ENCODE measurements at places on chromosomes 3 and 15.

DNA sequence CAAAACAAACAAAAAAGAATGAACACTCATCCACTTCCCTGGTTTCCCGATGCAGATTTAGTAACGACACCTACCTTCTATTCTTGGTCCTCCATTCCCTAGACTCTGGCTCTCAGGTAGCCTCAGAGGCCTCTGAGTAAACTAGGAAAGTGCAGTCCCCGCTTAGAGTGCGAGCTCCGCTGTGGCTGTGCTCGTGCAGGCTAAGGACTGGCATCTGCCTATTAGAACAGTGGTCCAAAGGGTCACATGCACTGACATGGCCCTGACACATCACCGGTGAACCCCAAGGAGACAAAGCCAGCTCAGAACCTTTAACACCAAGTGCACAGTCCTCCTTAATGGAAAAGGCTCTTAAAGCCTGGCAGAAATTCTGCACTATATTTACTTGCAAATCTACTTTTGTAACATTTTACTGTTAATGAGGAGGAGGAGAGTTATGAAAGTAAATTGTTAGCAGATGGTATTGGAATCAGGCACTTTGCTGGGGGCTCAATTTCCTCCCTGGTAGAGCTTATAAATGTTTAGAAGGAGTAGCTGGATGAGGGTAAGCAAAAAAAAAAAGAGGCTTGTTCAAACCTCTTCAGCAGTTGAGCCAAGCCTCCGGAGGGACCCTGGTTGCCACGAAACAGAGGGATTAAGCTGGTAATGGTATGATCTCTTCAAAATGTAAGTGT lies 31.1 kb downstream of the VGLL4 start:
- DNase-seq, result no peak

DNA sequence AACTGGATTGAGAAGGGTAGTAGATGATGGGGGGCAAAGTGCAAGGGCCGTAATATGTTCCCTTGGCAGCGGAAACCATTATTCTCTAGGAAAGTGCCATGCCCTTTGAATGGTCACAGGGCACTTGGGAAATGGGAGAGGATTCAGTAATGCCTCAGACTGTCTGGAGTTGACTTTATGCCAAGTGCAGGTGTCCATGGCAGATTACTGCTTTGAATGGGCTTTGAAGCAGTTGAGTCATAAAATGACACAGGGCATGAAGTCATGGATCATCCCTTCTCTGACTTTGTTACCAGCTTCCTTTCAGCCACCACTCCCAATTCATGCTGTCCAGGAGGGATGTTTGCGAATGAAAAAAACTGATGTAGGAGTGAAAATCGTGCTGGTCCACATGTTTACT lies 20.1 kb downstream of the AADACL2 start:
- no peak for DNase-seq

DNA sequence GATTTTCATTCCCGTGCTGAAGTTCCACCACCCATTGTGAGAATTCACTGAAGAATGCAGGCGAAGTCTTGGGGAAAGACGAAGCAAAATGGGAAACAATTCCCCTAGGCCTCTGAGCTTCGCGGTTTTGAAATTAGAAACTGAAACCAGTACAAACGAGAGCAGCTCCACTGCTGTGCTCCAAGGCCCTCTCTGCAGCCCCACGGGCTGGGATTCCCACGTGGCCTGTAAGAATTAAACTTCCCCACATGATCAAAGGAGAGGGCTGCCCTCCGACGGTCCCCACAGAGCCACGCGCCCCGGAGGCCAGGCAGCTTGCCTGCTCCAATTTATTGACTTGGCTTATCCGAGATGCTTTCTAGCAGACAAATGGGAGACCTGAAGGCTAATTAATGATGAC lies 144.0 kb downstream of the GREM1 start:
- no peak for DNase-seq

DNA sequence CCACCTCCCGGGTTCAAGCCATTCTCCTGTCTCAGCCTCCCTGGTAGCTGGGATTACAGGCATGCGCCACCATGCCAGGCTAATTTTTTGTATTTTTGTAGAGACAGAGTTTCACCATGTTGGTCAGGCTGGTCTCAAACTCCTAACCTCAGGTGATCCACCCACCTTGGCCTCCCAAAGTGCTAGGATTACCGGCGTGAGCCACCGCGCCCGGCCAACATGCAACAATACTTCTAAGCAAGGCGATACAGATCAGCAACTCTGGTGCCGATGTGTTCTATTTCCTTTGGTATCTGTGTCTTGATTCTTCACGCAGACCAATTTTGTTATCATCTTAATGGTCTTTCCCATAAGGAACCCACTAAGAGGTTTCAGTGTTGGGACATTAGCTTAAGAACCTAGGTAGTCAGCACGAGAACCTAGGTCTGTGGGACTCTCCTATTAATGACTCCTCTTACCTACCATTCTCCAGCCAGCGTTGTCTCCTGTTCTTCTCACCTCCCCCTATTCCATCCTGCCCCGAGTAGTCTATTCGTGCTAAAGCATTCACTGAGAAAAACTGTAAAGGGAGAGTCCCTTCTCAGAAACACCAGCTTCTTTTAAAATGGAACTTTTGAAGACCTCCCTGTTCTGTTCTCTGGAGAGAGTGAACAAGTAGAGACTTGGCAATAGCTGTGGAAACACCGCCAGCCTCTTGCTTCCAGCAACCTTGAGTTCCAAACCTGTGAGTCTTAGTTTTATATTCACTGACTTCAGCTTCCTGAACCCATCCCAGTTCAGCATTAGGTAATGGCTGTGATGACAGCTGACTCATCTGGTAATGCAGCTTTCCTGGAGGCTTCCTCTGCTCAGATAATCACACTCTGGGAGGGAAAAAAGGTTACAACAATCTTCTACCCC lies 61.2 kb downstream of the TSC22D2 start:
- peak; percentile 91 for DNase-seq

- no peak for DNase-seq
These were observed 195.8 kb downstream of the CDIN1 start for GRCh38 chr15:36775209-36775608.

DNA sequence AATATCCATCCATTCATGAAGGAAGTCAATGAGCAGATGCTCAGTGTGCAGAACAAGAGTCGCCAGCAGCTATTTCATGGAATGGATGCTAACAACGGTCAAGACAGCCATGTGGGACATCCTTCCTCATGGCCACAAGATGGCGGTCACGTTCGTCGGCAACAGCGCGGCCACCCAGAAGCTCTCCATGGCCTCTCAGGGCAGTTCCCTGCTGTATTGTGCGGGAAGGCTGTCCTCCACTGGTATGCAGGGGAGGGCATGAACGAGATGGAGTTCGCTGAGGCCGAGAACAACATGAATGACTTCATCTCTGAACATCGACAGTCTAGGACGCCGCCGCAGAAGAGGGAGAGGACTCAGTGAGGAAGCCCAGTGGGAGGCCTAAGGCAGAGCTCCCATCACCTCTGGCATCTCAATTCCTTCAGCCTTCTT lies 208.3 kb downstream of the TJP1 start:
- peak; percentile 34 for DNase-seq

- DNase-seq, result no peak
These were observed 30.8 kb upstream of the GOLGA6L9 start for GRCh38 chr15:82398785-82399184.

DNA sequence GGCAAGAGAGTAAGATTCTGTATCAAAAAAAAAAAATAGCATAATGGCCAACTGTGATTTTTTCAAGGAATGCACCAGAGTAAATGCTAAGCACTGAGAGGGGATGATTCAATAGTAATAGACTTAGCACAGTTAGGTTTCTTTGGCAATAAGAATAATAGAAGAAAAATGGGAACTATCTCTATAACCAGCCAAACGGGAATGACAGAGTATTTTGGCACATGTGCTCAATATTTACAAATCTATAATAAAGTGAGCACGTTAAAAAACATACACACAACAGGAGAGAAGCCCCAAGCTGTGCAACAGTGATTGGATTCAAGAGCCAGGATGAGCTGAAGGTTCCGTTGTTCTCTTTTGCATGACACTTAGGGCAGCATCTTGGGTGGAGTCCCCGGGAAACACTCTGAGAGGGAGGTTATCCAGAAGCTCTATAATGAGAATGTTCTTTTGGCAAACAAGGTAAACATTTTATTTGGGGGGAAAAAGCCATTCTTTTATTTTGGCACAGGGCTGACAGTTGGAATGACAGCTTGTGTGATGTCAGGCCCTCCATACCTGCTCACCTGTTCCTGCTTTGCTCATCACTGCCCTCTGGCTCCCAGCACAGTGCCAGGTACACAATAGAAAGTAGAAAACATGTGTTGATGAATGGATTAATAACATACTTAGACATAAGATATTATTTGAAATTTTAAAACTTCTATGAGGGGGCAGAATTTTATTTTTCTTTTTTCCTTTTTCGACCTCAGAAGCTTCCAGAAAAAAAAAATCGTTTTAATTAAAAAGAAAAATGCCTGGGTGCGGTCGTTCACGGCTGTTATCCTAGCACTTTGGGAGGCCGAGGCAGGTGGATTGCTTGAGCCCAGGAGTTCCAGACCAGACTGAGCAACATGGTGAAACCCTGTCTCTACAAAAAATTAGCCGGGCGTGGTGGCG lies 44.0 kb upstream of the MUC4 start:
- DNase-seq, result no peak

- DNase-seq, result no peak
These were observed 810 bp downstream of the PTPRG start for GRCh38 chr3:61562042-61562720.

DNA sequence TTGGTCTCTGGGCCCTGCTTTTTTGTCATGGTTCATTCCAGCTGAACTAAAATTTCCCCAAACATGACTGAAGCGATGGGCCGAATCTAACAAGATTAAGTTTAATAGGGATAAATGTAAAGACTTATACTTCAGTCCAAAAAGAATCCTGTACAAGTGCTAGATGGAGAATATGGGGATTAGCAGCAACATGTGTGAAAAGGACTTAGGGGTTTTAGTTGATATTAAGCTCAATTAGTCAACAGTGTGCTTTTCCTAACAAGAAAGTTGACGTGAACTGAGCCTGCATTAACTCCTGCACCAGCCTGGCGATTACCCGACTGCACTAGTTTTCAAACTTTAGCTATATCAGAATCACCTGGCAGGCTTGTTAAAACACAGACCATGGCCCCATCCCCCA lies 61.0 kb upstream of the BBX start:
- DNase-seq, result no peak

- DNase-seq, result no peak
These were observed 43.7 kb upstream of the ZBTB20 start for GRCh38 chr3:115190747-115191146.

DNA sequence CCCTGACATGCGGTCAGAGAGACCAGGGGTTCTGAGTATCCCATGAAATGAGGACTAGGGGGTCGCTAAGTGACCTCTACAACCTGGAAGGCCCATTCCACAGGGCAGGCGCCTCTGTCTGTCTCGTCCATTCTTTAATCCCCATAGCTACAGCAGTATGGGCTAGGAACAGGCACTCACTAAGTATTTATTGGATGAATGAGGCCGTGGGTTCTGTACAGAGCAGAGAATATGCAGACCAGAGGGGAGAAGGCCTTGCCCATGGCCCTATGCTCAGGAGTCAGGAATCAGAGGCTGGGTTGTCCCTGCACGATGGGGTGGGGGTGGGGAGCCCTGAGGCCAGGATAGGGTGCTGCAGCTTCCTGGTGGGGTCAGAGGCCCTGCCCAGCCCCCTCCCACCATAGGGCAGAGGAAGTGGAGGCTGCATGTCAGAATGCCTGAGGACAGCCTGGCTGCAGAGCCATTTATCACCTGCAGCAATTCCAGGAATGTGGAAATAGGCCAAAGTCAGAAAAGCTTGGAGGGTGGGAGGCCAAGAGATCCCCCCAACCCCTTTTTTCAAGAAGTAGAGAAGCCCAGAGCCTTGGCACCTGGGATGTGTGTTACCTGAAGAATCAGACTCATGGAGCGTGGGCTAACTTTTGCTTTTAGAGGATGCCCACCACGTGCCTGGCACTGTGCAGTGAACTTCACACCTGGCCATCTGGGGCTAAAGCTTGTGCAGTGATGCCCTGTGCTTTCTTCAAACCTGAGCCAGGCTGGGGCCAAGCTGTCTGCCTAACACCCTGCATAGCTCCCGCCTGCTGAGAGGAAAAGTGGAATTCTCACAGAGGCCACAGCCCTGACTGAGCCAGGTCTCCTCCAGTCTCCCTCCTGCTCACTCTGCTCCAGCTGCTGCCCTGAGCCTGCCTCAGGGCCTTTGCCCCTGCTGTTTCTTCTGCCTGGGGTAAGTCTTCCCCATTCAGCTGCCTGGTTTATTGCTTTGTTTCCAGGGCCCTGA lies 109.4 kb downstream of the WNT7A start:
- no peak for DNase-seq

- DNase-seq, result peak; percentile 28
These were observed 1.4 kb downstream of the MORF4L1 start for GRCh38 chr15:78873793-78874765.

- peak; percentile 73 for DNase-seq
These were observed 730 bp downstream of the SPRED1 start for GRCh38 chr15:38253351-38253781.

GRCh38 chr3:114827495-114827894 lies 319.6 kb downstream of the ZBTB20 start:
- DNase-seq, result peak; percentile 26

DNA sequence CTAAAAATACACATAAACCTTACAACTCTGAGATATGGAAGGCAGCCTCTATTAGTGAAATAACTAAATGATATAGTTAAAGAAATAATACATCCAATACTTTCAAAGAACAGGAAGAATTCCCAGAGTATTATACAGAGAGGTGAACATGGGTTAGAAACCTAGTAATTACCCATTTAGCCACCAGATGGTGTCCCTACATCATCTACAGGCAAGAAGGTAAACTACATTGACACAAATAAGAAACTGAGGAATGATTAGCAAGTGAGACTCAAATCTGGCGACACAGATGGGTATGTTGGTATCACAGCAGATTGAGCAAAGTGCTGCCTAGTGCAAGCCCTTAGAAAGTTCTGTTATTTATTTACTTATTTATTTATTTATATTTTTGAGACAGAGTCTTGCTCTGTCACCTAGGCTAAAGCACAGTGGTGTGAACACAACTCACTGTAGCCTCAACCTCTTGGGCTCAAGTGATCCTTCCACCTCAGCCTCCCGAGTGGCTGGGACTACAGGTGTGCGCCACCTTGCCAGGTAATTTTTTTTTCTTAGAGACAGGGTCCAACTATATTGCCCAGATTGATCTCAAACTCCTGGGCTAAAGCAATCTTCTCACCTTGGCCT lies 28.2 kb downstream of the NEK4 start:
- DNase-seq, result peak; percentile 22

DNA sequence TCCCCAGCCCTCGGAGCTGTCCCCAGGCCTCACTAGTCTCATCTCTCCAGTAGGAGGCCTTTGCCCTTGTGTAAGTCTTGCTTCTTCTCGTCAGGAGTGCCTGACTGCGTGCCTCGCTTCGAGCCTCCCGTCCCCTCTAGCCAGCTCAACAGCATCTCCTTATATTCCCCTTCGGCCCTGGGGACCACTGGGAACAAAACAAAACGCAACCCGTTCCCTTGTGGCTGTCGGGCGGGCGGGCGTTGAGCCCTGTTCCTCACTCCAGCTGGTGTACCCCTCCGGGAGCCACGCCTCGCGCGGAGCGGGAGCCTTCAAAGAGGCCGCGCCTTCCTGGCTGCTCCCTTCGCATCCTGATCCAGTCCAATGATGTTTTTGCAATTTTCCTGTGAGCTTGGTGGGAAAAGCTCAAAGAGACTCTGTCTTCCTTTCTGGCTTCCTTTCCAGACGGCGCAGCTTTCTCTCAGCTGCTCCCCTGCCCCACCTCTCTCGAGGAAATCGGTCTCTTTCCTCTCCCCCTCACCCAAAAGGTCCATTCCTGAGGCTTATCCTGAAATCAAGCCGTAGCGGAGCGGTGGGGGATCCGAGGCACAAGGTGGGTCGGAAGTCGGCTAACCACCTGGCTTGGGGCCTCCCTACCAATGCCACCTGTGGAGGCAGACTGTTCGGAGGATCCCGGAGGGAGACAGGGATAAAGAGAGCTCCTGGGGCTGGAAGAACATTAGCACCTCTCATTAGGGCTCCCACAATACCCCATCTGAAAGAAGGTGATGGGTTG lies 33.4 kb upstream of the SRP14 start:
- DNase-seq, result no peak

All from RWPE1 (cell line).